ENCODE measurements at places on chromosomes 3 and 15. TPM values are rescaled to one million over a fixed set of nuclear protein-coding genes. Genes with fewer than 3 reads are reported as not detected.

GRCh38 chr15:101437618-101438481, 51.7 kb downstream of the PCSK6 start:
- no peak for DNase-seq

DNA sequence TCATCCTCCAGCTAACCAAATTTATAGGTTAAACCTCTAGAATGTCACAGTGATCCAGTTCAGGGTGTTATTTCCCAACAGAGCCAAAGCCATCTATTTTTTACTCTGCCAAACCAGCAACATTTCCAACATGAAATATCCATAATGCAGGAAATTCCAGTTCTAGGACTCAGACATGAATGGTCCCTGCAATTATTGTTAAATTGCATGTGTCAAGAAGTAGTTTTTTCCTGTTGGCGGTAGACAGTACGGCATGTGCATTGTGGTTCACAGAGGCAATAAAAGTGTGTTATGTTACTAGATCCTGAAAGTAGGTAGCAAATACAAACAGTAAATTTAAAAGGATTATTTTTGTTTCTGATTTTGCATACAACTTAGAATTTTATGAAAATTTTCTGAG, 215.7 kb upstream of the THBS1 start:
- no peak for DNase-seq

- DNase-seq, result no peak
Observed at GRCh38 chr3:159944781-159945180, 43.9 kb upstream of the IL12A start.

DNA sequence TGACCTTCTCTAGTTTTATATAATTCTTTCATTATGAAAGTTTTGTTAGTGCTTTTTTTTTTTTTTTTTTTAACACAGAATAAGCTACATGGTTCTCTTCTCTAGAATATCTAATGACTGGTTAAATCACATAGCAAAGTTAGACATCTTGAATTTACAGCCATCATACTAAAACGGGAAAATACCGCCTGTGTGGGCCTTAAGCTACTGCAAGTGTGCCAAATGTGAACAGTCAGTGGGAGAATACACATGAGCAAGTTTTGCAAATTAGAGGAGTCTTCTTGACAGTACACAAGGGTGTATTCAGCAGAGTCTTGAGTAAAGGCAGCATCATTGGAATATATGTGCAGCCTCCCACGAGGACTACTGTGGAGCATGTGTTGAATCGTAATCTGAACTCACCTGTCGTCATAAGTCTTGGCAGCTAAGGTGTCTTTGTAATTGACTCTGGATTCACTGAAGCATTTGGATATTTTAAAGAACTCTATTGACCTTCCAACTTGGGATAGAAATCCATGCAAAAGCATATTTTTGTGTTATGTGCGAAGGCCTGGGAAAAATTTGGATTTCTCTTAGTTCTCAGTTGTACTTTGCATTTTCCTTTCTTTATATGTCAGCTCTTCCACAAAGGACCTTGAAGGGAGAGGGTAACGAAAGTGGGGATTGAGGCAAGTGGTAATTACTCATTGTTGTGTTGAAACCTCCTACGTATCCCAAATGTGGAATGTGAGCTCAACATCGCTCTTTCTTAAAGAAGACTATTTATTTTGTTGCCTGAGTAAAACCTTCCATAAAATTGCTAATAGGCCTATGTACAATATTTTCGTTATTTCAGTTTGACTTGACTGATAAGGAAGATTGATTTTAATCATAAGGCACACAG, 117.4 kb downstream of the ATG7 start:
- DNase-seq, result no peak

GRCh38 chr3:104316118-104316517, 1050.6 kb upstream of the ALCAM start:
- no peak for DNase-seq

PROS1 gene
- total RNA-seq, result 0.57 TPM

DNA sequence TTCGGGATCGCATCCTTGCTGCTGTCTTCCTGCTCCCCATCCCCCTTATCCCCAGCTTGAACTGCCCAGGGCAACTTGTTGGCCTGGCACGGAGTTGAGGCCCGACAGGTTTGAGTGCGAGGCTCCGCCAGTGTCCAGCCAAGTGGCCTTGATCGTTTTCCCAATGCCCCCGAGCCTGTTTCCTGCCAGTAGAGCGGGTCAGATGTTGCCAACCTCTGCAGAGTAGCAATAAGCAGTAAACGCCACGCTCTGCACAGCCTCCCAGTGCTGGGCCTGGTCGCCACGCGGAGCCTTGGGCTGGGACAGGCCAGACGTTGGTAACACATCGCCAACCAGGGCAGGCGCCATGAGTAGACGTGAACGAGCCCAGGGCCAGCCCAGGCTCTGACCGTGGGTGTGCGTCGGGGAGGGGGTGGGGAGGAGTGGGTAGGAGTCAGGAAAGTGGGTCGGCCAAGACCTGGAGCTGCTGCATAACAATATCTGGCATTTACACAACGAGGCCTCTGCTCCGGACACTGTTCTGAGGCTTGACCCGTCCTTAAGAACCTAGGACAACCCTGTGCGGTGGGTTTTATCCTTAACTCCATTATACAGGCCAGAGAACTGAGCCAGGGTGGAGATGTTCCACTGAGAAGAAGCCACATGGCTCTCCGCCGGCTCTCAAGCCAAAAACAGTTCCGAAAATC, 444 bp upstream of the ABHD14A start:
- peak; percentile 52 for DNase-seq

PLXNB1 gene
- 3.7 TPM for total RNA-seq

GRCh38 chr3:143414571-143415253, 295.1 kb downstream of the CHST2 start:
- no peak for DNase-seq

DNA sequence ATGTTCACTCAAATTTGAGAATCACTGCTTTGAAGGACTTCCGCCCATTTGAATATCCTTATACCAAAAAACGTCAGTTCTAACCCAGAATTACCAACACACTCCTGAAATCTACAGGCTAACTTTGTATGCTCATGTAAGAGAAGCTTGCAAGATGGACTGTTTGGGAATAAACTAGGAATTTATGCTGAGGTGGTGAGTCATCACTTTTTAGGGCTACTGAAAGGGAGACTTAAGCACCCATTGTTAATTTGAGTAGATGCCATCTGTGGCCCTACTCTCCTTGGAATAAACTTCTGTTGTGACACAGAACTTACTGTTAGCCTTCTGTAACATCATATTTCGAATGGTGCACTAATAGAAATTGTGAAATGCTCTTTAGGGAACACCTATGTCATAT, 74.6 kb downstream of the FGF12 start:
- DNase-seq, result no peak

IQSEC1 gene
- total RNA-seq, result 40.4 TPM
